Stimulated activated CD4-positive, alpha-beta T cell treated with anti-CD3 and anti-CD28 coated beads, TNF-alpha, amount 100 ng/mL, for 48 hours (primary cell): ENCODE measurements at places on chromosomes 2 and 18.

- DNase-seq: no peak
Measured at GRCh38 chr2:184137955-184138354, 460.4 kb upstream of the ZNF804A start.

DNA sequence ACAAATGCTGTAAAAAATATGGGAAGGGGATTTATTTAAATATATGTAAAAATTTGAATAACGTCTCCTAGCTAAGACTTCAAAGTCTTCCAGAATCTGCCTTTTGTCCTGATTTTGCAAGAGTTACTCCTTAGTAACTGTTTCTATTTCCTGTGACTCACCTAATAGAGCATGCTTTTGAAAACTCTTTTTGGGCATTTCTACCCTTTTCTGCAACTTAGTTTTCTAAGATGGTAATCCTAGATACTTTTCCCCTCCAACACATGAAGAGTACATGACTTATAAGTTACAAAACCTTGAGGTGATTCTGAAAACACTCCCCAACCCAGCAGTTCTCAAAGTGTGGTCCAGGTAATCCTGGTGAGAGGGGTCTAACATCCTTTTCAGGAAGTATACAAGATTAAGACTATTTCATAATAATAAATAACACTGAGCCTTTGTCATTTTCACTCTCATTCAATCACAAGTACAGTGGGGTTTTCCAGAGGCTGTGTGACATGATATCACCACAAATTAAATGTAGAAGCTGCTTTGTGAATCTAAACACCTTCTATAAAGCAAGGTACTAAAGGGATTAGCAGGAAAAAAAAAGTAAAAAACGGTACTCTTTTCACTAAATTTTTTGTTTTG is 31.9 kb downstream of the PPP4R3B start:
- DNase-seq: no peak

GRCh38 chr18:46068763-46069162 is 3.3 kb downstream of the PSTPIP2 start:
- no peak for DNase-seq

GRCh38 chr2:176768185-176768584 is 444.4 kb upstream of the HNRNPA3 start:
- no peak for DNase-seq

DNA sequence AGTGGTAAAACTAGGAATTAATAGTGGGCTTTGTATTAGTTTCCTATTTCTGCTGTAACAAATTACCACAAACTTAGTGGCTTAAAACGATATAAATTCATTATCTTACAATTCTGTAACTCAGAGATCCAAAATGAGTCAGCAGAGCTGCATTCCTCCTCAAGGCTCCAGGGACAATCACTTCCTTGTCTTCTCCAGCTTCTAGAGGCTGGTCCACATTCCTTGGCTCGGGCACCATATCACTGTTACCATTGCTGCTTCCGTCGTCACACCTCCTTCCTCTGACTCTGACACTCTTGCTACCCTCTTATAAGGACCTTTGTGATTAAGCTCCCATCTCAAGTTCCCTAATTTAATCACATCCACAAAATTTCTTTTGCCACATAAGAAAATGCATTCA is 567.8 kb upstream of the KLHL29 start:
- DNase-seq: no peak

DNA sequence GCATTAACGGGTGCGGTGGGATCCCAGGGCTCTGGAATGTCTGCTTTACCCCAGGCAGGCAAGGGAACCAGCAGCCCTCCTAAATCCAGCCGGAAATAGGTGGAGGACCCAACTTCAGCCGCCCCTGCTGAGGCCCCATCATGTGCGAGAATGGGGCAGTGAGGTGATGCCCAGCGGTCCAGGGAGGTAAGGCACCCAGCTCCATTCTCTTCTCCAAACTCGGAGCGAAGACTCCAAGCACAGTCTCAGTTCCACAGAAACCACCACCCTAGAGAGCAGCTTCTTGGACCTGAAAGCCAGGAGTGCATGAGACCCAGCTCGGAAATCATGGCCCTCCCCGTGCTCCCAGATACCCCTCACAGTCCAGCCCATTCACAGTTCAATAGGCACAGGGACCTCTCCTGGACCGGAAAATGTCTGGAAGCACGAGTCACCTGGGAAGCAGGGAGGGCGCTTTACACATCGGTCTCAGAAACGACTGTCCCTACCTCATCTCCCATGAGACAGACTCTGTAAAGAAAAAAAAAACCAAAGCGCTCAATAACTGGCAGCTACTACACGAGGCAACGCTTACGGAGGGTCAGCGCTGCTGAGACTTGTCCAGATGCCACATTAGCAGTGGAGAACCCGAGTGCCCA is 2.0 kb downstream of the SDC1 start:
- no peak for DNase-seq

DNA sequence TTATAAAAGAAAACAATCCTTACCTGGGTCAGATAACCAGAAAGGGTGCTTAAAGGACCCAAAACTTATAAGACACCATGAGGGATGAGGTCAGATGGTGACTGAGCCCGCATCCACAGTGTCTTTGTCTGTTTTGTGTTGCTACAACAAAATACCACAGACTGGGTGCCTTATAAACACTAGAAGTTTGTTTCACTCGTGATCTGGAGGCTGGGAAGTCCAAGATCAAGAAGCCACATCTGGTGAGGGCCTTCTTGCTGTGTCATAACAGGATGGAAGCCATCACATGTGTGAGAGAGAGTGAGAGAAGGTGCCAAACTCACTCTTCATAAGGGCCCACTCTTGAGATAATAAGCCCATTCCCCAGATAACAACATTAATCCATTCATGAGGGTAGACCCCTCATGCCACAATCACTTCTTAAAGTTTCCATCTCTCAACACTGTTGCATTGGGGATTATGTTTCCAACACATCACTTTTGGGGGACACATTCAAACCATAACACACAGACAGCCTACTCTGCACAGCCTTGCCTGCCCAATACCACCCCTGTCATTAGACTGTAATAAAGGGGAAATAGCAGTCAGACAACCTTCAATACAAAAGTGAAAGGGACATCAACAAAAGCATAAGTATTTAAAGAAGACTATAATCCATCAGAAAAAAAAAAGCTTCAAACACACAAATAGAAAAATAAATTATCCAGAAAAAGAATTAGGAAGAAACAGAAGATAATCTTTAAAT is 249.8 kb downstream of the ANAPC1 start:
- no peak for DNase-seq

GRCh38 chr2:20313659-20314058 is 37.0 kb downstream of the PUM2 start:
- DNase-seq: no peak

DNA sequence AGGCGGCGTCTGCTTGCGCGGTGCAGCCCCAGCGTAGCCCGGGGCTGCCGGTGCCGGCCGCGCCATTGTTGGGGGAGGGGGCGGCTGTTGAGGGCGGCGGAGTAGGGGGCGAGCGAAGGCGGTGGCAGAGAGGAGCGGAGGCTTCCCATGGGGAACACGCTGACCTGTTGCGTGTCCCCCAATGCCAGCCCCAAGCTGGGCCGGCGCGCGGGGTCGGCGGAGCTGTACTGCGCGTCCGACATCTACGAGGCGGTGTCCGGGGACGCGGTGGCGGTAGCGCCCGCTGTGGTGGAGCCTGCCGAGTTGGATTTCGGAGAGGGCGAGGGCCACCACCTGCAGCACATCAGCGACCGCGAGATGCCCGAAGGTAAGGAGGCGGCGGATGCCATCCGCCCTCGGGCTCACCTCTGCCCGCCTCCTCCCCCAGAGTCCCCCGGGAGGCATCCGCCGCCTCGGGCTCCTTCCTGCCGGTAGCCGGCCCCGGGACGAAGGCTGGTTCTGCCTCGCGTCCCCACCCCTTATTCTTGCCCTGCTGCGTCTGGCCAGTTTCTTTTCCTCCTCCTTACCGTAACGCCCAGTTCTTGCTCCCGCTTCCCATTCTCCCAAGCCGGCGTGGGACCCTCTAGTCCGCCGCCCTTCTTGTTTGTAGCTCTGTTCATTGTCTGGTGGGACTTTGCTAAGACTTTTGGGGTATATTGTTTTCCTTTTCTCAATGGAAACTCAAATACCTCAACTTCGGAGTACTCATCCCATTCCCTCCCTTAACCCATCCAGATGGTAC is 500 bp downstream of the CCNYL1 start:
- DNase-seq: no peak

GRCh38 chr2:157443090-157443489 is 799 bp downstream of the CYTIP start:
- no peak for DNase-seq

GRCh38 chr2:4415171-4415570 is 711.8 kb downstream of the DCDC2C start:
- no peak for DNase-seq

- DNase-seq: no peak
Measured at GRCh38 chr2:219525533-219526232, 11.4 kb downstream of the ASIC4 start.

GRCh38 chr2:76977846-76978727 is 544.1 kb downstream of the LRRTM4 start:
- no peak for DNase-seq
